ENCODE measurements at places on chromosomes 4 and X.

DNA sequence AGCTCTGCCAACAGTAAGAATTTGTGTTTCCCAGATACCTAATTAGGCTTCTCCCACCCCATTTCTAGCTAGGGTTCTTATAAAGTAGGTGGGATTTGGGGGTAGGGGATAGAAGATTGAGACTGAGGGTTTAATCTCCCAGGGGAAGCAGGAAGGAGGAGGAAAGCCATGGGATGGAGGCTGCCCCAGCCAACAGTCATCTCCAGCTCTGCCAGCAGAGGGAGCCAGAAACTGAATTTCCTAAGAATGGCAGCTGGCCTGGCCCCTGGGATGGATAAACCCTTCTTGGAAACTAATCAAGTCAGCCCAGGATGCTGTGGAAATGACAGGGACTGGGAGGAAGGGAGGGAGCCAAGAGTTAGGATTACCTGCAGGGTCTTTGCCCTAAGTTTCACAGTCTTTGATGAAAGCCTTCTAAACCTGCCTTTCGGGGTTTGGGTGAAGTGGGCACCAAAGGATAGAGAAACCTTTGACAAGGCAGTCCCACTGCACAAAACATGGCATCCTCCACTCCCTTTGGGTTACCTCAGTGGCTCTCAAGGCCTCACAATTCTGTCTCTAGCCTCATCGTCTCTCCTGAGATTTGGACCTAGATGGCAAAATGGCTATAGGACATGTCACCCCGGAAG, 6.7 kb upstream of the ERCC6L start:
- DNase-seq: no peak

GRCh38 chrX:153989973-153990655, 17.6 kb downstream of the TMEM187 start:
- no peak for DNase-seq

GRCh38 chr4:53763813-53764597, 172.7 kb upstream of the LNX1 start:
- DNase-seq: no peak

- no peak for DNase-seq
Measured at GRCh38 chr4:183962419-183962818, 57.3 kb downstream of the STOX2 start.

GRCh38 chr4:138646383-138646782, 369.2 kb upstream of the NOCT start:
- DNase-seq: no peak

DNA sequence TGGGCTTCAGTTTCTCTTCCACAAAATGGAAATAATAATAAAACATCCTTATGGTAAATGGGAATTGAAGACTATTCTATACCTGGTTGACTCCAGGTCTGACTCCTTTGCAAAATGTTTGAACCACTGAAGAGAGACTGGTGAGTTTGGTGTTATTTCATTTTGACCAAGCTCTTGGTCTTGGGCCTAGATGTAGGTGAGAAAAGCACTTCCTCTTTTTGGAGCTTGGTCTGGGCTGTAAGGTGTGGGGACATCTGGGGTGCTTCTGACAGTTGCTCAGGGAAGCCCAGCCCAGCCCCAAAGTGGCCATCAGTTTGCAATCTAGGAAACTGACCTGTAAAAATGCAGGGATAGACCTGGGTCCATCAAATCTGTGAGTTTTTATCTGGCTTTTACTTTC, 26.8 kb upstream of the SOD3 start:
- no peak for DNase-seq

DNA sequence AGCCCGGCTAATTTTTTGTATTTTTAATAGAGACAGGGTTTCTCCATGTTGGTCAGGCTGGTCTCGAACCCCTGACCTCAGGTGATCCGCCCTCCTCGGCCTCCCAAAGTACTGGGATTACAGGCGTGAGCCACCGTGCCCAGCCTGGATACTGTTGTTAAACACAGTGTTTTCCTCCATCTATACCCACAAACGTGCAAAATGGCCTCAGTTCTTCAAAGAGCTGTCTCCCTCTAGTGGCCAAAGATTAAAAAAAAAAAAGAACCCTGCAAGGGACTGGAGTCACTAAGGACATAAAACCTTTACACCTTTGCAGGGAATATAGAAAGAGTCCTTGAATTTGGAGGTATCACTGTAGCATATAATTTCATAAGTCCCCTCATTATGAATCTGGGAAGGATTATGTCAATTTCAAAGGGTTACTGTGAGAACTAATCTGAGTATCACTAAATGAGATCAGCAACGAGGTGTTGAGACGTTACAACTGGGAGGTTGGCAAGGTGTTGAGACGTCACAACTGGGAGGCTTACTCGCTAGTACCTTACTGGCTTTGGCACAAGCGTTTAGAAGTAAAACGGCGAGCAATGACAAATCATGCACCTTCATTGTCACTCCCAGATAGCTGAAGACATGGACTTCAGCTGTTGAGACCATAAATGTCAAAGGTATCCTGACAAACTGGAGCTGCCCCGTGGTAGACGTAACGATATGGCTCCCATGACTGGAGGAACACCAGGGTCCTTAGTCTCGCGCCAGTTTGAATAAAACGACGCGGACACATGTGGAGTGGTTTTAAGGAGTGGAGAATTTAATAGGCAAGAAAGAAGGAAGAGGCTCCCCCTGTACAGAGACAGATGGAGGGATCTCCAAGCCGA, 33.4 kb upstream of the ENPP6 start:
- DNase-seq: no peak

GRCh38 chrX:46913667-46914066, 1.4 kb downstream of the JADE3 start:
- DNase-seq: no peak

GRCh38 chr4:127291316-127291715, 341.4 kb upstream of the INTU start:
- DNase-seq: no peak

GRCh38 chrX:48883729-48884128, 13.8 kb downstream of the TIMM17B start:
- no peak for DNase-seq

DNA sequence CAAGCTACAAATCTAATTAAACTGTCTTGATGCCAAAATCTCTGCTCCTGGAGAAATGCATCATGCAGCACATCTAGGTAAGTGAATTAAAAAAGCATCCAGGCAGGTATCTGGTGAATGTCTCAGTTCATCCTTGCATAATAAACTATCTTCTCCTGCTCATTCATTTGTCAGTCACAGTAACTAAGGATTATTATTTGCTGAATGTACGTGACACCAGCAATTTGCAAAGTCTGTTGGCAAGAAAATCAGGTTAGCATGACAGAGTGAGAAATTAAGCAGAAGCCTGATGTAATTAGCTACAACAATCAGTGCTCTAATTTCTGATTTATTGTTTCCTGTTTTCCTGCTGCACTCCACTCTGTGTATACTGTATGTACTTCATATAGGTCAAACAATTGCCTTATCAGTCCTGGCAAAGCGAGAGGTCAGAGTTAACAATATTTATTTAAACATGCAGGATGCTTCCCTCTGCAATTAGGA, 213.6 kb downstream of the FBXO8 start:
- DNase-seq: no peak

GRCh38 chr4:107467461-107467860, 252.6 kb downstream of the PAPSS1 start:
- DNase-seq: no peak

DNA sequence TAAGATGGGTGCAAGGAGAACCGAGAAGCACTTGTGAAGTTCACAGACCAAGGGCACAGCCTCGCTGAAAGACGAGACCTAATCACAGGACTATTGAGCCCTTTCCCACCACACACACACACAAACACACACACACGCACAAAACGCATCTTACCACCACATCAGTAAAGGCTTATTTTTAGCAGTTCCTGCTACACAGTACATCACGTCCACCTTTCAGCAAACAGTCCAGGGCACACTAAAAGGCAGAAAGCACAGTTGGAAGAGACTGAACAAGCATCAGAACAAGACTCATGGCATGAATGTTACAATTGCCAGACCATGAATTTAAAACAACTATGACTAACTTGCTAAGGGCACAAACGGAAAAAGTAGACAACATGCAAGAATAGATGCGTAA, 83.6 kb upstream of the MAPK10 start:
- DNase-seq: no peak

GRCh38 chrX:132837126-132837525, 121.3 kb downstream of the HS6ST2 start:
- DNase-seq: no peak

GRCh38 chrX:108322234-108322633, 116.0 kb downstream of the COL4A6 start:
- DNase-seq: no peak

GRCh38 chrX:77422891-77423648, 24.1 kb upstream of the FGF16 start:
- no peak for DNase-seq

DNA sequence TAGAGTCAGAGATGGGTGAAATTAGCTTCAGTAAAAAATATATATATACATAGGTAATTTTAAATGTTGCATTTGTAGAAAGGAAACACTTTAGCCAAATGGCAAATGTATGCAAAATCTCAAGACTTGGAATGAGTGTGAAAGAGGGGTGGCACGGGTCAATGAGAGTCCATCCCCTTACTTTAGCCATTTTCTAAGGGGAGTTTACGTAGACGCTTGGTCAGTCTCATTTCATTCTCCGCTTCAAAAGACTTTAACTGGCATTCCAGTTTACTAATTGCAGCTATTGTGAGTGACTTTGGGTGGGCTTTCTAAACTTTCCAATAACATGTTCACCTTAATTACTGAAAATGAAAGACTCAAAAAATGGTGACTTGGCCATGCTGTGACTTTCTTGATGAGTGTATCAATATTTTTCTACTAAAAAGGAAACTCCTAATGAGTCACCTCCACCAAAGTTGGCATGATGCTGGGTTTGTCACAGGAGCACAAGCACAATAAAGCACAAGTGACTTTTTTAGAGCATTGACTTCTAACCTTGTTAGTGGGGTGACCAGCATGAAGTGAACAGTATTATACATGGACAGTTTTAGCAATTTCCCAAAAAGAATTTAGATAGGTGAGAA, 356.0 kb upstream of the RASGEF1B start:
- no peak for DNase-seq

DNA sequence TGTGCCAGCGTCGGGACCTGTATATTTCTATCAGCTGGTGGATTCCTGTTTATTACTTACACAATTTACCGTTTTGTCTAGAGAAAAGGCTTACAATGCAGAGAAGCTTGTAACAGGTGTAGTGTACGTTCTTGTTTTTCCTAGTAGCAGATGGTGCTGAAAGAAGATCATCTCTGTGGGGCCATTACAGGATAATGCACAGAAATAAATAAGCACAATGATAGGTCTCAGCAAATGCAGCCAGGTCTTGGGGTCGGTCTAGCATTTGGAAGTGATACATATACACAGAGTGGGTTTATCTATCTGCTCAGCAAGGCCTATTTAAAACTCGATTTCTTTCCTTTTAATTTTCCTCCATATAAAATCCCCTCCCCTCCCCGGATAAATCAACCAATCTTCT, 180.9 kb upstream of the LCORL start:
- no peak for DNase-seq

DNA sequence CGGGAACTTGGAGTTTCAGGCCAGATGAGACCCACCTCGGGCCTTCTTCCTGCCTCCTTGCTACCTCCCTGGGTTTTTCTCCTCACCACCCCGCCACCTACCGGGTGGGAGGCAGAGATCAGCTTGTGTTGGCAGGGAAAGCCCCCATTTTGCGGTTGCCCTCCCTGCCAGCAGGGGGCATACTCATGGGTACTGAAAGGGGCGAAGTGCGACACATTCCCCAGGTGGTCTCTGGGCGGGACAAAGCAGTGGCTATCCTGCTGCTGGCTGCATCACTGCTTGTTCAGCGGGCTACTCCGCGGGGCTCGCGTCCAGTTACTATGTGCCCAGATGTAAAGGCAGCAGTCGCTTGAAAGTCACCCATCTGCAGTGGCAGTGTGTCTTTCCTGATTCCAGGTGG, 330.3 kb downstream of the PDHA2 start:
- DNase-seq: no peak

- DNase-seq: no peak
Measured at GRCh38 chr4:79498282-79498681, 90.3 kb upstream of the GK2 start.

GRCh38 chrX:26409636-26410035, 193.7 kb downstream of the MAGEB5 start:
- no peak for DNase-seq

DNA sequence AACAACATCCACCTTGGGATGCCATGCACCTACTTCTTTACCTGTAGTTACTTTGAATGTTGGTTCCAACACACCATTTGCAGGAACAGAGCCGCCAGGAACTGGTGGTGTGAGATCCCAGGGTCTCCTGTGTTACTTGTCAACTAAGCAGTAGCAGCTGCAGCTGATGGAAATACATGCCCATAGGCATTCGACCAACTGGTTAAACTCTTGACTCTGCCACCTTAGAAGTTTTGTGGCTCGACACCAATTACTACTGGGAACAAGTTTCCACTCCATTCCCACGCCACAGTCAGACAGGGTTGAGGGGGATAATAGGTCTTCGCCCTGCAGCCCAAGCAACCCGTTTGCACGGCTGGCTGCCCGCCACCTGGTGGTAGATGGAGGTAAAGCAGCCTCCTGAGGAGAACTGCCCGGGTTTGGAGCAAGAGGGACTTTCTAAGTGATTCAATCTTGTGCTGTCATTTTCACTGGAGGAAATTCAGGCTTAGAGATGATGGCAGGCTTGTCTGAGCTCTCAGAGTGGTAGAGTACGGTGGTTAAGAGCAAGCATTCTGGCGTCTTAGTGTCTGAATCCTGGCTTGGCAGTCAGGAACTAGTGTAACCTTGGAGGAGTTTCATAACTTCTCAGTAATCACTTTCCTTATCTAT, 119.1 kb upstream of the TRIM2 start:
- DNase-seq: peak; percentile 85

DNA sequence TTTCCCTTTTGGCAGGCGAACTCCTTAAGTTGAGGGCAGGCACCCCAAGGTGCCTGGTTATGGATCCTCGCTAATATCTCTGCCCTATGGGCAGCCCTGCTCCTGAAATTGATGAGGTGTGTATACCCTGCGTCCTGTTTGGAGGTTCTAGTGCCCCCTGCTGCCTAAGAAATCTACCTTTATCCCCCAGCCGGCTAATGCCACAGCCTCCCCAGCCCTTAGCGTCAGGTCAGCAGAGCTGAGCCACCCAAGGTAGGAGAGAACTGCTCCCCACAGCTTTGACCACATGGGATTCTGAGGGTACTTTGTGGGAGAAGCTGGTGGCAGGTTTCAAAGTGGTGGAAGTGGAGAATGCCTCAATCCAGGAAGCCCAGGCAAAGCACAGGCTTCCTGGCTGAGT, 50.8 kb downstream of the ANAPC4 start:
- no peak for DNase-seq

DNA sequence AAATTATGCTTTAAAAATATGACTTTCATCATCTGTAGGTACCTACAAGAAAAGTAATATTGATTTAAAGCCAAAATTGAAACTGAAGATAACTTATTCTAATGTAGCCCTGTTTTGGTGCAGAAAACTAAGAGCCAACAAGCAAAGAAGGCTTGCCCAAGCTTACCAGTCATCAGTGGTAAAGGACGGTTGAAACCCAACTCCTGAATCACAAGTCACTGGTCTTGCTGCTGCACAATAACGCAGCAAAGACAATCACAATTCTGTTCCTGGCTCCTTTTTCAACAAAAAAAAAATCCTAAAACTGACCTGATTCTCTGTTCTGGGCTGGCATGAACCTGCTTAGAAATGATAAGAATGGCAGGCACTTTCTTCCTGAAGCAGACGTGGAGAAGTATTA, 34.5 kb downstream of the WDFY3 start:
- no peak for DNase-seq

GRCh38 chr4:165288639-165289422, 38.6 kb upstream of the MSMO1 start:
- DNase-seq: no peak

- no peak for DNase-seq
Measured at GRCh38 chr4:100174985-100175383, 15.3 kb downstream of the DDIT4L start.

All from cardiac septum (tissue), 1 donor.